Stimulated activated CD4-positive, alpha-beta T cell treated with anti-CD3 and anti-CD28 coated beads, Interleukin-2, amount 100 ng/mL, for 24 hours (primary cell): ENCODE measurements at places on chromosomes 6 and 20.

DNA sequence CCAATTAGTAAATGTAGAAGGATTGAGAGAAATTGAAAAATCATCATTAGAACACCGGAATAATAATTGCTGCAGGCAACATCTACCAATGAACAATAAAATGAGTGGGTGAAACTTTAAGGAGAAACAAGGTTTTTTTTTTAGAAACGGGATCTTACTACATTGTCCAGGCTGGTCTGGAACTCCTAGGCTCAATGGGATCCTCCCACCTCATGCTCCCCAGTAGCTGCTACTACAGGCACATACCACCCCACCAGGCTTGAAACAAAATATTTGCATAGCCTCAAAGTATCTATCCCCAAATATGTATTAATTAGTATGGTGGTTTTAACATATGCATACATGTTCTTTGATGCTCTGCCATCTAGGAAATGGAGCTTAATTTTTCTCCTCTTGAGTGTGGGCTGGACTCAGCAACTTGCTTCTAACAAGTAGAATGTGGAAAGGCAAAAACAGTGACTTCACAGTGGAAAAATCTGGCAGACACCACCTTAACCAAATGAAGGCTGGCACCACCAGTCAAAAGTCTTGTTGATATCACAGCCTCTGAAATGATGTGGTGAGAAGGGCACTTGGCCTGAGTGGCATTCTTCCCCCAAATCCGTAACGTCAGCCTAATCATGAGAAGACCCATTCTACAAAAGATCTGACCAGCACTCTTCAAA lies 12.1 kb downstream of the NRSN2 start:
- no peak for DNase-seq

- DNase-seq: no peak
Observed at GRCh38 chr6:16504609-16505008, 256.7 kb downstream of the ATXN1 start.

DNA sequence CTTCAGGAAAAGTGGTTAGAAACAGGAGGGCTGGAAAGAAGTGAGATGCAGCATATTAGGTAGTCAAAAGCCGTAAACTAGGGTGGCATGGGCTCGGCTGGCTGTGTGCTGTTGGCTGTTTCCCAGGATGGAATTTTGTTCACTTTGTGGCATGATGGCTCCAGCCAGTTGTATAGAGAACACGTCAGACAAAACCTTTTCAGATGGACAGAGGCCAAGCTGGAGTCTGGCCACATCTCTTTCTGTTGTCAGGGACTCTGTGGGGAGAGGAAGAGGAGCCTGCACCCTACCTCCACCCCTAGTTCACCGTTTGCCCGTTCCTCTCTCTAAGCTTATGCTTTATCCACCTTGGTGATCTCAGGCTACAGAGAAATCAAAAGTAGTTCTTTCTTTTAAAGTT lies 22.0 kb downstream of the C6orf89 start:
- no peak for DNase-seq

GRCh38 chr6:168368936-168369335 lies 49.4 kb upstream of the DACT2 start:
- no peak for DNase-seq

- DNase-seq: no peak
Observed at GRCh38 chr20:53044296-53044695, 72.1 kb downstream of the TSHZ2 start.

GRCh38 chr6:7249391-7249790 lies 63.6 kb downstream of the SSR1 start:
- DNase-seq: no peak

- no peak for DNase-seq
Observed at GRCh38 chr6:20119485-20119884, 92.8 kb downstream of the MBOAT1 start.

DNA sequence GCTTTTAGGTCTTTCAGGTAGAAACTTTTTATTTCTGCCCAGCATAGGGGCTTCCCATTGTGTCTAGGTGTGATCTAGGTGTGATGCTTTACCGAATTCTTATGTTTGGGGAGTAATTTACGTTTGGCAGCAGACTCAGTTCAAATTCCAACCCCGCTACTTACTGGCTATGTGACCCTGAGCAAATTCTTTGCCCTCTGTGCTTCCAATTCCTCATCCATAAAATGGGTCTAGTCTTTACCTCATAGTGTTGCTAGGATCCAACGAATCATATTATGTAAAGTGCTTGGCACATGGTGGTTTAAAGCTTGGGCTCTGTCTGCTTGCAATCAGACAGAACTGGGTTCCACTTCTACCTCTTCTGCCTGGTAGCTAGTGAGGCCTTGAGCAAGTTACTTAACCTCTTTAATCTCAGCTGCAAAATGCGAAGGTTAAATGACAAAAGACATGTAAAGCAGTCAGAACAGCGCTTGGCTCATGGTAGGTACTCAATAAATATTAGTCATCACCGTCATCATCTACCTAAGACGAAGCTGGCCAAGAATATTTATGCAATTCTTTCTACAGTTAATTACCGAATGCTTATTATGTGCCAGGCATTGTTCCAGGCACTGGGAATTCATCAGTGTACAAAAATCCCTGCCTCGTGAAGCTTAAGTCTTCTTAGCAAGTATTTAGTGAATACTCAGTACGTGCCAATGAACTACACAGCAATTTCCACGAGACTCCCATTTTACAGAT lies 1.0 kb downstream of the NSFL1C start:
- DNase-seq: no peak

DNA sequence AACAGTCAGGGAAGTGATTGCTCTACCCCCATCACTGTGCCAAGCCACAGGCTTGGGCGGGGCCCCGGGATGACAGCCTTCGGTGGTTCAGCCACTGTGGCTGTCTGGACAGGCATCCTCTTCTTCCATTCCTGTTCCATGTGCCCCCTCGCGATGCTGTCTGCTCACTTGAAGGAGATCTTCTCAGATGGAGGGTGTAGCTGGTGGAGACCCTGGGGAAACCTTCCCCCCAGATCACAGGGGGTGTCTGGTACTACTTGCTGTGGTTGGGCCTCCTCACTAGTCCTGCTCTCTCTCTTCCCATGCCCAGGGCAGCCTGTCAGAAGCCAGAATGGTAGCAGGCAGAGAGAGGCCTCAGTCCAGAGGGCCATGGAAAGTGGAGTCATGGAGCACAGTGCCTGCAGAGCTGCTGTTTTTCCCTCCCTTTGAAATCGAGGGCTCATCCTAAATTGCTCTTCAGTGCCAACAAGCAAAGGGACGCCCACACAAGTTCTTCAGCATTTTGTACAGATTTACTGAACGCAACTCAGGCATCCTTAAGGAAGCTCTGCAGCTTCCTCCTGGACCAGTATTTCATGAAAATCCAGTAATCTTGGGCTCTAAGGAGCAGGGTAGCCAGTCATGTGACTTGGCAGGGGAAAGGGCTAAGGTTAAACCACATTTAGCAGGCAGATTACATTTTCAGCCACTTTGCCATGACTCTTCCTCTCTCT lies 326.6 kb downstream of the ZFAND3 start:
- no peak for DNase-seq
